ENCODE measurements at places on chromosomes 4 and X.

DNA sequence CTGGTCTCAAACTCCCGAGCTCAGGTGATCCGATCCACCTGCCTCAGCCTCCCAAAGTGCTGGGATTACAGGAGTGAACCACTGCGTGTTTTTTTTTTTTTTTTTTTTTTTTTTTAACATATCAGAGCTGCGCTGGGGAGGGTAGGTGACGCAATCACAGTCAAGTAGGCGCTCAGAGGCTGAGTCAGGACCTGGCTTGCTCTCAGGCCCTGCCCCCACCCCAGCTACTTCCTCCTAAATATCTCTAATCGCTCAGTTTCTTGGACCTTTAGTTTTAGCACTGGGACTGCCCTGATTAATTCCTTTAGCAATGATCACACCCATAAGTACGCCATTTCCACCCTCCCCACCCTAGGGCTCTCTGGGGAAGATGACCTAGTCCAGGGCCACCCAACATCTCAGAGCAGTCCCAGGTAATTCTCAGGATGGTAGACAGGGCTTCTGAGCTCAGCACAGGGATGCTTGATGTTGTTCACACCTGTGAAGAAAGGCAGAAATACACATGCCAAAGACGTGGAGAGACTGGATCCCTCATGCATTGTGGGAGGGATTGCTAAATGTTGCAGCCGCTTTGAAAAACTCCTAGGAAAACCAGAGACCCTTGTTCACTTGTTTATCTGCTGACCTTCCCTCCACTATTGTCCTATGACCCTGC, 50.2 kb downstream of the DDX3X start:
- DNase-seq = no peak

DNA sequence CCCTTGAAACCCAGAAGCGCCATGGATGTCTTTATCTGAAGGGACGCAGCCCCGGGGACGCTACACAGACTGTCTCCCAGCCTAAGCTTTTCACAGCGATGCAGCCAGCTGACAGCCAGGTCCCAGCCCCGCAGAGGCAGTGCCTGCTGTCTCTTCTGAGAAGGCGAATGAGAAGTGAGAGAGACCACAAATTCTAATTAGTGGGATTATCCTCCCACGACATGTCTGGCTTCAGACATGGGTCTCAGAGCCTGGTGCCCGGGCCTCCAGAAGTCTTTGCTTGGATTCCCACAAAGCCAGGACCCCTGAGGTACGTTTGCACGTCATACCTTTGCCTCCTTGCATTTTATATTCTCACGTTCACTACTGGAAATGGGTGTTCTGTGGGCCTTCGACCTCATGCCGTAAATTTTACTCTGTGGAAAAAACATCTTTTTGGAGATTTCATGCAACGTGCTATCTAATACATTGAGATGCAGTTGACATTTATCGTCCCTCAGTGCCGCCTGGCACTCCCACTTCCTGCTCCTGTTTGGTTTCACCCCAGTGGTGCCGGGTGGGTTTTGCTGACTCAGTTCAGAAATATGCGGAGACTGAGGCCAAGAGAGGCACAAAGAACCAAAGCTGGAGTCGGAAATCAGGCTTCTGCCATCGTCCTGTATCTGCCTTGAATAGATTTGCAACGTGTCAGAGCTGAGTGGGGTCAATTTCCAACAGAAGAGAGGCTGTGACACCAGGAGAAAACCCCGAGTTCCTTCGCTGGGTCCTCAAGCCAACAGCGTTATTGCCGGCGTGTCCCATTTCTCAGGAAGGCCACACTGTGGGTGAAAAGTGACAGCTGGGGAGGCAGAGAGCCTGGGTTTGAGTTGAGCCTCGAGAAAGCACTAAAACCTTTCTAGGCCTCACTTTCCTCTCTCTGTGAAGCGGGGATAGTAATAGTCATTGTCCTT, 114.4 kb downstream of the STK32B start:
- no peak for DNase-seq

- DNase-seq = no peak
These were observed 64.7 kb downstream of the DHX15 start for GRCh38 chr4:24519649-24520048.

DNA sequence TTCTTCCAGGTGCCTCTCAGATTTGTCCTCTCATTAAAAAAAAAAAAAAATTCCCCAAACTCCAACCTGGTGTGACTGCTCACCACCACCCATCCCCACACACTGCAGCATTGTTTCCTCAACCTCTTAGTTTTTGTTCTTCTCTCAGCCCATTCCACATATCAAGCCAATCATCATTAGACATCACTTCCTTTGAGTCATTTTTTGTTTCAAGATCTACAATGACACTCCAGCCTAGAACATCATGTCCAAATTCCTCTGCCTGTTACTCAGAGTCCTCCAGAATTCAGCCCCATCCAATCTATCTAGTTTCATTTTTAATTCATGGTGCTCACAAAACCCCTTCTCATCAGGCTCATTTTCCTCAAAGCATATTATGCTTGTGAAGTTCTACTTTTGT, 262.5 kb upstream of the TEX13A start:
- DNase-seq = no peak

GRCh38 chrX:69133921-69134542, 31.2 kb downstream of the PJA1 start:
- DNase-seq = no peak

DNA sequence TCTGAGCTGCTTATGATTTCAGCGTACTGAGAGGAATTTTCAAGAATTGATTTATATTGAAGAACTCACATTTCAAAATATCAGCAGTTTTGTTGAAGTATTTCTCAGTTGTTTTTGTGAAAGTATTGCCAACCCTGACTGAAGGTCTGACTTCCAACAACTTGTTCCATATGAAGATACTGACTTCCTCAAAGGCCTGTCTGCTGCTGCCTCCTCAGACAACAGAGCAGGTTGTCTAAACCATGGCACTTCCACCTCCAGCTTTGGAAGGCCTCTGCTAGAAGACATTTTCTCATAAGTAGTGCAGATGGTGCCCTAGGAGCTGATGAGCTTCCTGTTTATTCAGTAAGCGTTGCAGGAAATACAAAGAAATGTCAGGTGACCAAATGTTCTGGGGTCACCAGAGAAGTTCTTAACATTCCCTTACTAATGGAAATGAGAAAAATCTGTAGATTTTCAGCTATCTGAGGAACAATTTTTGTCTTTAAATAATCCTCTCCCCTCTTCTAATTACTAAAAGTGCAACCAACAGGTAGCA, 28.8 kb downstream of the FGF2 start:
- no peak for DNase-seq

DNA sequence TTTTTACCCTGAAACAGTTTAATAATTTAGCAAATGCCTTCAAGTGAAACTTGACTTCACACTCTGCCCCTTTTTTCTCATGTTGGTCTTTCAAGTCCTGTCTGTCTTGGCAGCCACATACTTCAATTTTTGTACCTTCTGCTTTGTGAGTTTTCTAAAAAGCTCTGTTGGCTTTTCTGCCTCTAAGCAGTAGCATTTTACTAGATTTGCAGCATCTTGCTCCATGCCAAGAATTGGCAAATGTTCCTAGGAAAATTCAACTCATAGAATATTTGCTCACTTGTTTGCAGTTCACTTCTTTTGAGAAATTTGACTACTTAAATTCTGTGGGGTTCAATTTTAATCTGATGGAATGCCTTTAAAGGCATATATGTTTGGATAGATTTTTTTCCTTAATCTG, 59.2 kb downstream of the FAM47A start:
- no peak for DNase-seq

GRCh38 chr4:109174224-109174953, 128.1 kb downstream of the COL25A1 start:
- no peak for DNase-seq

DNA sequence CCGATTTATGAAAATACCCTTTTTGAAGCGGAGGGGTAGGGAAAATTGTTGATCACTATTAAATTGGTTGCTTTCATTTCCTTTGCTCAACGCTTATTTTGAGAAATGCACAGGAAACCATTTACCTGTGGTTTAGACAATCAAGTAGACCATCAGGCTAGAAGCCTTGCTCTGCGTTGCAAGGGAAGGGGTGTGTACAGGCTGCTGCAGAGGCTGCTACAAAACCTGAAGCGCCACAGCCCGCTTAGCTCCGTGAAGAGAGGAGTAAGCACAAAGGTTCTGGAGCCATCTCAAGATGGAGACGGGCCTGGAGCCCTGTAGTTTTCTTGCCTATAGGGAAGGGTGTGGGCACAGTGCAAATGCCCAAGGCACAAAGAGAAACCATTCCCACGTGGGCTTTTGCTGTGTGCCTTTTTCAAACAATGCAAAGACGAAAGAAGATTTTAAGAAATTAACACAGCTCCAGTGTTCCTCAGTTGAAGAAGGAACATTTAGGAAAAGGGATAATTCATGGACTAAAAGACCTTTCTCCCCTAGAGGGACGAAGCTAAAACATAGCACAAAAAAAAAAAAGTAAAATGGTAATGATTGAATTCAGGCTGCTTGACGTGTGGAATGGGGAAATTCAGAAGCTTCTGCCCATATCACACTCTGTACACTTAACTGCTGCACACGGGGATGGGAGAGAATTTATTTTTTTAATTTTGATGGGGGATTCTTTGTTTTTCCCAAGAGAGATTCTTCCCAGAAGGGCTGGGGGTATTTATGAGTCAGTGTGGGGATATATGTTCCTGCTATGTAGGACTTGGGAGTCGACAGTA, 3.5 kb downstream of the TMSB4X start:
- DNase-seq = no peak

DNA sequence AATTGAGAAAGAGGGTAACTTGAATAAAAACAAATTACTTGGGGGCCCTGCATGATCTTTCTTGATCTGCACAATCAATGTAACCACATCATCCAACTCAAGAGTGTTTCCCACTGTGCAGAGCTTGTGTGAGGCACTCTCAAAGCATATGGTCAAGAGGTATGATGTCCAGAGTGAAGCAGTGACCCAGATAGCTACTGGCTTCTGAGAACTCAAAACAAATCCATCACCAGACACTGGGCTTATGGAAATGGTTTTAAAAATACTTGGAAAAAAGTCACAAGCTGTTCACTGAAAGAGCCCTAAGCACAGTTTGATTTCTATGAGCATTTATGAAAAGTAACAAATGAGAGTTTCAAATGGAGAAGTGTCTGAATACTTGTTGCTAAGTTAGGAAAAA, 361.0 kb downstream of the GRXCR1 start:
- no peak for DNase-seq

GRCh38 chrX:136353526-136354093, 52.8 kb downstream of the ADGRG4 start:
- DNase-seq = no peak

DNA sequence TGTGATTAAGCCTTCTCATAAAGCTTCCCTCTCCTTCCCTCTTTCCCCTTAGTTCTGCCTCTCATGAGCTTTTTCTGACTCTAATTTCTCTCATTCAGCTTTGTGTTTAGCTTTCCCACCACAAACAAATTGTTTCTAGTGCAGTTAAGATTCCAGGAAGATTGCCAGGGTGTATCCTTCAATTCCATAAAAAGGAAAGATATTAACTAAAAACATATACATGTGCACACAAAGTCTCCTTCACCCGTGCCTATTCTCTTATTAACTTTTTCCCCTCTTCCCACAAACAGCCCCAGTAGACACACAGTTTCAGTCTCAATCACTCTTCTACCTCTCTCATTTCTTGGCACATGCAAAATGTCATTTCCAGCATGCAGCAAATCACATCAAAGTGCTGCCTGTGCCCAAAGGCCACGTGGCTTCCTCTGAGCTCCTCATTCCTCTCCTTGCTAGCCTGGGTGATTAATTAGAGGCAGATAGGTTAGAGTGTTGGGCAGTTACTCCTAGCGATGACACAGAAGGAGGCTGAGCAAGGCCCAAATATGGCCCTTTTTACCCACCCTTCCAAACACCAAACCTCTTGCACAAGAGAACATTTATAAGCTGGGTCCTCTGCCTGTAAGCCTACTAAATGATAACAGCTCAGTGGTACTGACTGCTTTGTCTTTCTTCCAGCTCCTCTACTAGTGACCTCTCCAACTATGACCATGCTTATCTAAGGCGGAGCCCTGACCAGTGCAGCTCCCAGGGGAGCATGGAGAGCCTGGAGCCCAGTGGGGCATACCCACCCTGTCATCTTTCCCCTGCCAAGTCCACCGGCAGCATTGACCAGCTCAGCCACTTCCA, 159.6 kb downstream of the SOWAHB start:
- peak; percentile 28 for DNase-seq

DNA sequence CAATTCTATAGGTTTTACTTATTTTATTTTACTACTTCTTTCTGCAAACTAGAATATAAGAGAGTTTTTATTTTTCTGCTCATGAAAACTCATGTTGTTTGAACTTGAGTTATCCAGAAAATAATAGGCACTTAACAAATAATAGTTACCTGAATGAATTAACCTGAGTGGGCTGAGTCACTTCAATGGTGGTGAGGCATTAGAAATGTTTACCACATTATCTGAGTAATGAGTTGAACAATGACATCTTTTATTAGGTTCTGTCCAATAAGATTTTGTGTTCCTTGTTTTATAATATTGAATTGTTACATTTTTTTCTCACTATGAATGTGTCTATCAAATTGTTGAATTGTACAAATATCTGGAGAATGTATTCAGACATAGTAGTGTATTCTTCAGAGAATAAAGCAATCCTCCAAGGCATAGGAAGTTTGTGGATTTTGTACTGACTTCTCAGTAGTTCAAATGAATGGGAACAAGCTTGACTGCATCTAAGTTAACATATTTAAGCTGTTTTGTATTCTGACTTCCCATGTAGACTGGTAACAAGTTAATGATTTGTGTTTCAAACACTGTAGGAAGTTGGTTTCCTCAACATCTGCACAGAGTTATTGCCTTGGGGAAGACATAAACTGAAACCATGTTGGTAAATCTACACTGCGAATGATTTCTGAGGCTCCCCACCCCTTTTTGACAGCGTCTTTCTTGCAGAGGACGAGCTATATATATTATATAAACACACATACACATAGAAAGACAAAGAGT, 1808.9 kb upstream of the TENM3 start:
- no peak for DNase-seq

- DNase-seq = no peak
These were observed 34.9 kb downstream of the GNL3L start for GRCh38 chrX:54564936-54565335.

- no peak for DNase-seq
These were observed 77.1 kb upstream of the ZMAT1 start for GRCh38 chrX:102008901-102009300.

GRCh38 chrX:107683124-107683895, 55.0 kb downstream of the PRPS1 start:
- no peak for DNase-seq

DNA sequence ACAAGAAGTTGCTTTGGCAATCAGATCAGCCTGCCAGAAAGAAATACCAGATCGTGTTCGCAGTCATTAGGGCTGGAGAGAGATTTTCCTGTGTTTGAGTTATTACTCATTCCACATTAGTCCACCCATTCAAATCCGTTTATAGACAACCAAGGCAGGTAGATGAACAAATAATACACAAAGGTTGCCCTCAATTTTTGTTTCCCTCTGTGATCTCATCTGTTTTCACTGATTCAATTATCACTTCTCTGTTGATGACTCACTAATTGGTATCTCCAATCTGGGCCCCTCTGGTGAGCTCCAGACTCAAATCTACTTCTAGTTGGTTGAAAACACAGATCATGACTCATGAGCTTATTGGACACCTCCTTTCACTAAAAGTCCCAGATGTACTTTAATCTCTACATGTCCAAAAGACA, 54.5 kb downstream of the CHM start:
- no peak for DNase-seq

All from GM10248 (cell line).